NCI-H146 (cell line): ENCODE measurements at places on chromosomes 3 and 15.

DNA sequence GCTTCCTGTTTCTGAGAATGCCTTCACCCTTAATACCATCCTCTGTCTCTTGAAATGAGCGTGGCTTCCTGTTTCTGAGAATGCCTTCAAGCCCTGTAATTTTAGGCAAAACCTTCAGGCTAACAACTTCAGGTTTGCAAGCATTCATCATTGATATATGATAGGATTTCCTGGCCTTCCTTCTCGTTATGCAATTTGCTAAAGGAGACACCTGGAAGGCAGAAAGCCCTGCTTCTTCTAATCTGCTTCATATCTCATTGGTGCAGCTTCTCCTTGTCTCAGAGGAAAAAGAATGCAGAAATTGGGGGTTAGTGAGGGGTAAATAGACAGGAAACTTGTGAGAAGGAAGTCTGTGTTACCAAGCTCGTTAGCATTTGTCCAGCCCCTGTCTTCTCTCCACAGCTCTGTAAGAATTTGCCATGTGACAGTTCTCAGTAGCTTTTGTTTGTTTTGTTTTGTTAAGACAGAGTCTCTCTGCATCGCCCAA, 7.3 kb downstream of the ARL6IP5 start:
- no peak for DNase-seq

- DNase-seq, result no peak
These were observed 42.9 kb upstream of the NEO1 start for GRCh38 chr15:73009066-73010056.

- DNase-seq, result no peak
These were observed 67.8 kb downstream of the AAGAB start for GRCh38 chr15:67186688-67187087.

DNA sequence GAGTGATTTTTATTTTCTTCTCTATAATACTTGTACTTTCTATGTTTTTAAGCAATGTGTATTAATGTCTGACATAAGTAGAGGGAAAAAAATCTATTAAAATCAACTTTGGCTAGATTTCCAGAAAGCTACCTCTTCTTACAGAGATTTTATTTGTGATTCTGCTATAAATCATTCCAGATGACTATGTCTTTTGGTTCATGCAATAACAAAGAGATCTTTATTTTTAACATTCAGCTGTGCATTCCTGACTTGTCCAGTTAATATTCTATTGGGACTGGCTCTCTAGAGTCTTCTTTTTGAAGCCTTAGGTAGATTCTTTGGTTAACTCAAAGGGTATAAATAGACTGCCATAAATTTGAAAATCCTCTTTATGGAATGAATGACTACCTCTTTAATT, 74.3 kb upstream of the ARPP21 start:
- DNase-seq, result no peak

DNA sequence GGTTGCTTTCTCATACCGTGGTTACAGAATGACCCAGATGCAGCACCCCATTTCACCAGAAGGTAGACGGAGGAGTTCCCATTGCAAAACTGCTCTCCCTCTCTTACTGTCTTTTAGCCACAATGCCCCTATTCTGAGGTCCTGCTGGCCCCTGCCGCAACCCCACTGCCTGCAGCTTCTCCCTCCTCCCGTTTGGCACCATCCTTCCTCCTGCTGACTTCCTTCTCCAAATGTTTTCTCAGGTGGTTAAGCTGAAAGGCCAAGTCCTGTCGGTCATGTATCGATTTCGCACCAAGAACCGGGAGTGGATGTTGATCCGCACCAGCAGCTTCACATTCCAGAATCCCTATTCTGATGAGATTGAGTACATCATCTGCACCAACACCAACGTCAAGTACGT, 132.3 kb upstream of the ABHD17C start:
- DNase-seq, result no peak

GRCh38 chr15:86021281-86022264, 58.1 kb upstream of the AGBL1 start:
- DNase-seq, result no peak

GRCh38 chr15:43190178-43190577, 5.0 kb downstream of the CCNDBP1 start:
- no peak for DNase-seq

- DNase-seq, result no peak
These were observed 43.0 kb downstream of the CD200R1 start for GRCh38 chr3:112931736-112932521.

DNA sequence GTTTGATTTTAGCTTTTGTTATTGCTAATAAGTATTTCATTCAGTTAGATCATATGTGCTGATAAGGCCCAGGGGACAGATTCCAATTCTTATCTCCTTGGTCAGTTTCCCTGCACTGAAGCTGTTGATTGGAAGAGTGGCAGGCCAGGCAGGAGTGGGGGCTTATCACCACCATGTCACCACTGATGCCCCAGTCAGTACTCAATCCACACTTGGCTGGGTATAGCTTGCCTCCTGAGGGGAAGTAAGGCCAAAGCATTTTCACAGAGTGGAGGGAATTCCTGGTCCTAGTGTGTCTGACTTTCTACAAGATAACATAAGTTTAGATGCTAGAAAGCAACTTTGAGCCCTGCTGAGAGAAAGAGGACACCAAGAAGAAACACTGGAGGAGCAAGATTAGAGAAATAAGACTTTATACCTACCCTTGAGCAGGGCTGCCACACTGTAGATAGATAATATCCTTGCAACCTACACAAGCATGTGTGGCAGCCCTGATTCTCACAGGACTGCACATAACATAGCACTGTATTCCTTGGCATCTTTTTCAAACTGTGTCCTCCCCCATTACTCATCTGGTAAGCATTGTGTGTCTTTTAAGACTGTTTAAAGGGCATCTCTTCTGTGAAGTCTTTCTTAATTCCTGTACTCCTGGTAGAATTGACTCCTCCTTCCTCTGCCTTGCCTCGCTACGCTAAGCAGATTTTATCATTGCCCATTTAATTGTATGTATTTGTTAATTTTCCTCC, 24.3 kb downstream of the OXNAD1 start:
- DNase-seq, result no peak

GRCh38 chr3:146929696-146930095, 324.6 kb upstream of the PLSCR5 start:
- no peak for DNase-seq

DNA sequence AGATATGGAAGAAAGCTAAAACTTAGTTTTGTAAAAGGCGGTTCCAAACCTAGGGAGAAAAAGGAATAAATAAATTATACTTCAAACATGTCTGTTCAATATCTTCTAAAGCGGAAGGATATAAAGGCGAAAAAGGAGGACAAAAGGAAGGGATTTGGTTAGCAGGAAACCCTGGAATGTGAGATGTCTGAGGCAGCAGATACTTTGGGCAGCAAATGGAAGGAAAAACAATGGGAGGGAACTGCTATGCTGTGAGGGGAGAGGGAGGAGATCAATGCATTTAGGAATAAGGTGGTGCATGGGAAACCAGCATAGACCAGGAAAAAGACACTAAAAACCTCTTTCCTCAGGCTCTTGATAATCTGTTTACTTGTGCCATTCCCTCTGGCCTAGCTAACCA, 120.8 kb downstream of the DNAH12 start:
- no peak for DNase-seq

GRCh38 chr15:59349680-59350420, 22.8 kb downstream of the MYO1E start:
- no peak for DNase-seq

GRCh38 chr3:128369121-128369703, 97.5 kb downstream of the DNAJB8 start:
- DNase-seq, result no peak

DNA sequence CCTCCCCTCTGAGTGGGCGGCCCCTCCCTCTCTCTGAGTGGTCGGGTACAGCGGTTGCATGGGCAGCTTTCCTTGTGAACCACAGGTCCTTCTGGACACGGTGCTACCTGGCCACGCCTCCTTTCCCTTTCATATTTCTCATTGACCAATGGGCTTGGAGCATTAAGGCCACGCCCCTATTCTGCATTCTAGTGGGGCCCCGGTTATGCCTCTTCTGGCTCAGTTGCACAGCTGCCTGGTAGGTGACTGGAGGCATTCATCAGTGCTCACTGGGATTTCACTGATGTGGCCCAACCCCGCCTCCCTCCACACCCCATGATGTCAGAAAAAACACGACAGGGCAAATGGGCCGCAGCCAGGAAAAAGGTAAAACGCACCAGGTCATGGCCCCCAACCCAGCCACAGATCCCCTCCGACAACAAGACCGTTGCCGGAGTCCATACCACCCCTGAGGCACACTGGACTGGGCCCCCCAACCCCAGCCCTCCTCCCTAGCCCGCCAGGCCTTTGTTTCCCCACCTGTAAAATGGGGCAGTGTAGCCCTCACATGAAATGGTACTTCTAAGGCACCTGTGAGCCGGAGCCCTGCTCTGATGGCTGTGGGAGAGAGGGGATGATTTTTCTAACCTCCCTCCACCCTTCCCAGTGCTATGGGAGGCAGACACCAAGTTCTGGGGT, 26.3 kb downstream of the NGRN start:
- DNase-seq, result peak; percentile 37

GRCh38 chr3:149801195-149801594, 8.8 kb upstream of the ANKUB1 start:
- no peak for DNase-seq

DNA sequence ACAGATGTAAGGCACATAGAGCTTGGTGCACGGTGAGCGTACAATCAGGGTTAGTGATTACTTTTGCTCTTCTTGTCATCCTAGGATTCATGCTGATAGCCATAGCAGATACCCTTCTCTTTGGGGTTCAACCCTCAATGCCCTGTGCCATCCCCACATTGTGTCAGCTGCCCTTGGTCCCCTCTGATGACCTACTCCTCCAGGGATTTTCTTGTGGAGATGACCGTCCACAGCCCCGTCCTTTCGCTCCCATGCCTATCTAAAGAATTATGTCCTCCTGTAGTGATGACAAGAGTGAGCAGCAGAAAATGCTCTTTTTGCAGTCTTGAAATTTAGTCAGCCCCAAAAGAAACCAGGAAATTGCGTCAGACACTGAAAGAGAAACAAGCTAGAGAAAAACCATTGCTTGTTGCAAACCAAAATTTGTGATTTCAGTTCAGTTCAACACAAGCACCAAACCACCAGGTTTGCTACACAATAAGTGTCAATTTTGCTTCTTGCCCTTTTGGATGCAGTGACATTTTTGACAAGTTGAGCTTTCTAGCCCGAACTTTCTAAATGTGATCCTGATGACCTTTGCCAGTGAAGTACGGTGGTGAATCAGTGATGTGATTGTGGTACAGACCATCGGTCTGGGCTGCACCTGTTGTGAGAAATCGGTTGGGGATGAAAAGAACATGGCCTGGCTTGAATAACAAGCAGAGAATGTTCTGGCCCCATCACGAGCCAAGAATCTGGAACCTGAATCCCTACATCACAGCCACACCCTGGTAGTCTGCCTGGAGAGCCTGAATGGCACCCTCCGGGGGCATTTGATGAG, 41.3 kb downstream of the CMTM7 start:
- DNase-seq, result no peak

DNA sequence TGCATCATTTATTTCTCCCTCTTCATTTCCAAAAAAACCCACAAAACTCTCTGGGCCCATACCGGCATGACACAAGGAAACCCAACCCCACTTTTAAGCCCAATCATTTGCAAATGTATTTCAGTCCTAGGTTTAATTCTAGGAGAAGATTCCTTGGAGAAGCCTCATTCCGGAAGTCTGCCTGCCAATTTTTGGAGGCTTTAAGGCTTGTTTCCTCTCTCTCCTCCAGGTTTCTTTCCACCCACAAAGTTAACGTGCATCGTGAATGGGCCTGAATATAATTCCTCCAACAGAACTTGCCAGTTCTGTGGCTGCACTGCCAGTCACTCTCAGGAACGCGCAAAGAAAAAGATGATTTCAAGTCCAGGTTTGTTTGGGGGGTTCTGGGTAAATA, 69.9 kb upstream of the FOXP1 start:
- no peak for DNase-seq

- DNase-seq, result no peak
These were observed 661.7 kb downstream of the MCTP2 start for GRCh38 chr15:94893091-94893490.

- no peak for DNase-seq
These were observed 6.7 kb upstream of the CCR1 start for GRCh38 chr3:46214751-46215352.

DNA sequence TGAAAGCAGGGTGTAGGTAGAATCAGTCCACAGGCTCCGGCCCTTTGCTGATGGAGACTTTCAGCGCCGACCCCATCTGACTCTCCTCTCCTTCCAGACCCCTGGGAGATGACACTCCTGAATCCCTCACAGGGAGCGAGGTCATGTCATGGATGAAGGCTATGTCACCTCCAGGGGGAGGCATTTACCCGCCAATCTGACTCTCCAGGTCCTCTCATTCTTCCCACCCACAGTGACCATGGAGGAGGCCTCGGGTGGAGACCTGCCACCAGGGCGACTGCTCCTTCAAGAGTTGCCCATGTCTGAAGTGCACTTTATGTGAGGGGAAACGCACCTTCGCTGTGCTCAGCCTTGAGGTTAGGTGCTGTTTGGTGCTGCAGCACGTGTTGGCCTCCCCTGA, 112.7 kb downstream of the KLF13 start:
- peak; percentile 34 for DNase-seq

DNA sequence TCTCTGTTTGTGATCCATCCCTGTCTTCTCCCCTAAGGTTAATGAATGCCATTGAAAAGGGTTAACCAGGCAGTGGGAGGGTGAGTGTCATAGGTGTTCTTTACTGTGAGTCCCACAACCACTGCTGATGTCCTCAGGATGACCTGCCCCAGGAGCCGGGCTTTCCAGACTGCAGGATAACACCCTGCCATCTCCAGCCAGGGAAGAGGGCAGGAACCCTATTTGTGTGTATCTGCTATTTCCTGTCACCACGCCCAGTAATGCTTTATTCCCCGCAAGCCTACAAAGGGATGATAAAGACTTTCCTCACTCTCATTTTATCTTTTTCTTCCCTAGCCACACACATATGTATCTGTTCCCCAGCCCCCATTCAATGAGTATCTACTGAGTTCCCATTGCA, 15.6 kb upstream of the CTXND1 start:
- no peak for DNase-seq

GRCh38 chr3:33050071-33050653, 46.8 kb downstream of the GLB1 start:
- DNase-seq, result no peak
